ENCODE measurements at places on chromosomes 4 and X.

DNA sequence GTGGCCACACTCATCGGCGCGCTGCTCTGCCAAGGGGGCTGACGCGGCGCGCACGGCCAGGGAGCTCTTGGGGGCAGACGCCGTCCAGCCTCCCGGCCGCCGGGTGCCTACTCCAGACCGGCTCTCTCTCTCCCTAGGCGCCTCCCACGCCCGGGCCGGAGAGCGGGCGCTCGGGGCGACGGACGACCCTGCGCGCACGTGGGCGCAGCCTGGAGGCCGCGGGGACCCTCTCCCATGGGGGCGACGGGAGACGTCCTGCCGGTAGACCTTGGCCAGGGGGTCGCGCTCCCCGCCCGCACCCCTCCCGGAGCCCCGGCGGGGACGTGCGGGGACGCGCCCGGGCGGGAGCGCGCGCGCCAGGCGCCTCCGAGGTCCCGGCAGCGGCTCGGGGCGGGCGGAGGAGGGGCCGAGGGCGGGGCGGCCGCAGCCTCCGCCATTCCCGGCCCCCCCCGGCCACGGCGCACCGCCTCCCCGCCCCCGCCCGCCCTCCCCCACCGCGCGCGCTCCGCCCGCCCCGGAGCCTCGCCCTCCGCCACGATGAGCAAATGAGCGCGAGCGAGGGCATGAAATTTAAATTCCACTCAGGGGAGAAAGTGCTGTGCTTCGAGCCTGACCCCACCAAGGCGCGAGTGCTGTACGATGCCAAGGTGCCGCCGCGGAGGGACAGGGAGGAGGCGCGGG, at the start of gene MSL3:
Gene MSL3, plus strand, starts transcription at position 519 of the 681 bp plus-strand sequence. Its CDS starts 27 bp downstream, at position 546.
- DNase-seq, result no peak

DNA sequence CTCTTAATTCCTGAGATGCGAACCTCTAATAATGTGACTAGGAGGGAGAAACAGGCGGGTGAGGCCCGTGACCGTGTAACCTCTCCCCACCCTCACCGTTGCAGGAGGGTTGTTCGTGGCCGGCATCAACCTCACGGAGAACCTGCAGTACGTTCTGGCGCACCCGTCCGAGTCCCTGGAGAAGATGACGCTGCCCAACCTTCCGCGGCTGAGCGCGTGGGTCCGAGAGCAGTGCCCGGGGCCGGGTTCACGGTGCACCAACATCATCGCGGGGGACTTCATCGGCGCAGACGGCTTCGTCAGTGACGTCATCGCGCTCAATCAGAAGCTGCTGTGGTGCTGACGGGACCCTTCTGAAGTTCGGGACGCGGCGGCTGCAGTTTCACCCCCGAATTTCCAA, 17.8 kb downstream of the PLCXD1 start:
- DNase-seq, result no peak

DNA sequence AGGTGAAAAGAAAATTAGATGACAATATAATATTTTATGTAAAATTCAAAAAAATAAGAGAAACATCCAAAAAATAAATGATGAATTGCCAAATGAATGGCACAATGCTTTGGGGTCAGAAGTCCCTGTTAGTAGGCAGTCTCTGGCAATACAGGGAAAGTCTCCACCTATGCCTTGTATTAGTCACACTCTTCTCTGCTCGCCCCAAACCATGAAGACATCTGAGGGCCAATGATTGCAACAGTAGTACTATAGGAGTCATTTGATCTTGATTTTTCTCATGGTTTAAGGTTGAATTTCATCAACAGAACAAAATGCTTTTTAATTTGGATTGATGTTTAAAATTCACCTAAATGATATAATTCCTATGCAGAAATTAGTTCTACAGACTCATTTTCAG, 3.9 kb upstream of the PRSS12 start:
- DNase-seq, result no peak

- no peak for DNase-seq
Observed at GRCh38 chr4:150283689-150284088, 205.4 kb downstream of the DCLK2 start.

GRCh38 chrX:53685711-53686110, 808 bp downstream of the HUWE1 start:
- DNase-seq, result no peak

- no peak for DNase-seq
Observed at GRCh38 chr4:118173956-118174725, 139.9 kb downstream of the NDST3 start.

DNA sequence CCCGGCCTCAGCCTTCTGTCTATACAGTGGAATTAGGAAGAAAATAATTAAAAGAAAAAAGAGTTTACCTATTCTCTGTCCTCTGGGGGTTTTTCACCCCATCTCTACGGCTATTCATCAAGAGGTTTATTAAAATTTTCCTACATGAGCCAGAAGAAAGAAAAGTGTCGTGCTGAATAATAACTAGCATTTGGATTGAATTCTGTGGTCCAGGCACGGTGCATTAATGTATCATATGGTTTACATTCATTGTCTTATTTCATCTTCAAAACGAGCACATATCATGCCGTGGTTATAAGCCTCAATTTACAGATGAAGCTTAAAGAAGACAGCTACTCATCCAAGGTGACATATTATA, 5.4 kb upstream of the NAA15 start:
- no peak for DNase-seq

DNA sequence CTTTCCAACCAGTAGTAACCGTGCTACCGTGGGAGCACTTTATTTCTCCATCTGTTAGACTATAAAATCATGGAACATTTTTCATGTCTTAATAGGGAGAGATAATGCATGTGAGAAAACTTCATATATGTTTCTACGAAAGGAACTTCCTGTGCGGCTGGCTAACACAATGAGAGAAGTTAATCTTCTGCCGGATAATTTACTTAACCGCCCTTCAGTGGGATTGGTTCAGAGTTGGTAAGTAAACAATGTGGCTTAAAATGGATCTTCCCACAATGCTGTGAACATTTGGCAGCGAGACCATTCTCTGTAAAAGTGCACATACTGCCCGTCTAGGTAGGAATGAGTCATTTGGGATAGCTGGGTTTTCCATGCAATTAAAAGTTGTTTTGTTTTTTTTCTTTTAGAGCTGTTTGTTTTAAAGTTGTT, 29.6 kb downstream of the PDK3 start:
- DNase-seq, result no peak

- DNase-seq, result no peak
Observed at GRCh38 chr4:185215261-185215660, 5.9 kb downstream of the SNX25 start.

- peak; percentile 27 for DNase-seq
Observed at GRCh38 chrX:8988446-8988845, 45.5 kb downstream of the FAM9B start.

DNA sequence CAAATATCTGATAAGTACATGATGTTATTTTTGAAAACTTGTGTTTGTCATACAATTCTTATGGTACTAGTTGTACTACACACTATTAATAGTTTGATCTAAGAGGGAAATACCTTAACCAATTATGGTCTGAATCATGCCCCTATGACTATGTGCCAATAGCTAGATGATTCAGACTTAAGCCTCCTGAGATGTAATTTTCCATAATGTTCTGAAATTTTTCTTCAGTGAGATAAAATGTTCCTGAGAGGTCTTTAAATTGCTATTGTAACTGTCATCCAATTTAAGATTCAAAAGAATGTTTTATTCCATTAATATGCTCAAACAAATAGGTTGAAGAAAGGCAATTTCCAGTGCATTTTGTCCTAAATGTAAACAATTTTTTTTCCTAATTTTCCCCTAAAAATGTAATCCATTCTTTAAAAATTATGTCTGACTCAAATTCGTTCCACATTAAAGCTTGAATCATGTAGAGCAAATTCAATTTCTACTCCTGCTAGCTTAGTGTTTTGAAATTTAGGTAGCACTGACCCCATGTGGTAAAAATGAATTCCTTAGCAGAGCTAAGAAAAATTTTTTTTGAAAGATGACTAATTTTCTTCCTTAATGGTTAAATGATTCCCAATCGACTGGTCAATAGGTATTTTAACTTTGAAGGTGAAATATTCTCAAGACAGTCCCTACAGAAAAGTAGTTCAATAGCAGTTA, 49.1 kb downstream of the APOOL start:
- DNase-seq, result no peak

DNA sequence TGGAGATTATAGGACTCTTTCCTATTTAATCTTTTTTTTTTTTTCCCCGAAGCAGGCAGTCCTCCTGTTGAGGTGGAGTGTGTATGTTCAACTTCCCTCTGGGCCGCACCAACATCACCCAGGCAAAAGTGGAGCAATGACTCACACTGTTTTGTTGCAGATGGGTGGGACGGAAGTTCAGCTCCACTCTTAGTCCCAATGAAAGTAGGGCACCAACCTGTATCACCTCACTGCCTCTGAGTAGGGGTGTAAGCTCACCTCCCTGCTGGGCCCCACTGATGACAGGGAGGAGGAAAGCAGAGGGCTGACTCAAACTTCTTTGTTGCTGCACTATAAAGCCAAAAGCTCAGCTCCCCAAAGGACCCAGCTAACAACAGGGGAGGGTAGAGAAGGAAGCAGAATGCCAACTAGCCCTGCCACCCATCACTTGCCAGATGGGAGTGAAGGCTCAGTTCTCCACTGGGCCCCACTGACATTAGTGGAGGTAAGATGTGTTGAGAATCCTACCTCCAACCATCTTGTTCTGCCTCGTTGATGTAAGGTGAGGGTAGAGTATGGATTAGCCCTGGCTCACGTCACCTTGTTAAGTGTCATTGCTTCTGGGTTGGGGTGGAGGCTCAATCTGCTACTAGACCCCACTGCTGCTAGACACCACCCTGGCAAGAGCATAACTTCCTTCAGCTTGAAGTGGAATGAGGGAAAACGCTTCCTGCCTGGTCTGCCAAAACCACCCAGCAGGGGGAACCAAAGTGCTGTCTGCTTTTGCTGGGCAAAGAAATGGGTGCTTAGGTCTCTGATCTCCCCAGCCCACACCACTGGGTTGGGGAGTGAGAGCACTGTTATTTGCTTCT, 14.1 kb downstream of the RPS6KA3 start:
- peak; percentile 51 for DNase-seq

- DNase-seq, result no peak
Observed at GRCh38 chrX:67613996-67614395, 70.2 kb downstream of the AR start.

DNA sequence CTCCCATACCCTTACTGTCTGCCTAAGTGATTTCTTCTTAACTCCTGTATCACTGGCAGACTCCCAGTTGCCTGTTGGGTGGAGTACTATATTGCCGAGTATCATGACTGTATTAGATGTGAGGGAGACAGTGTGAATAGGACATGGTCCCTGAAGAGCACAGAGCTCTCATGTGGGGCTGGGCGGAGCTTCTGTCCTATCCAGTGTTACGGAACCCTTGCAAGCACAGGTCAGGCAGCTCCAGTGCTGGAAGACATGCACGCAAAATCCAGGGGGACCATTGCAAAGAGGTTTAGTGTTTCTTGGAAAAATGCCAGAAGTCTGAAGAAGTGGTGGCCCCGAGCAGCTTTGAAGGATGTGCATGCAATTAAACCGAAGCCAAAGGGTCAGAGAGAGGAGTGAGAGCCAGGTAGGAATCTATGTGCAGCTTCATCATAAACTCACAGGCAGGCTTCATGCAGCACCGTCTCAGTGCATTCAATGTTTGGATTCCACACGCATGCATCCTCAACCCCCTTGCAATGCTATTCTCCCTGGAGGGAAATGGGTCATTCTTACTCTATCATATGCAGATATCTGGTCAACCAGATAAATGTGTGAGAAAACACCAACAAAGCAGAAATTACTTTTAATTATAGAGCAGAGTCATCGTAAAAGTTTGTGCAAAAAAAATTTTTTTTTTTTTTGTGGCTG, 49.7 kb upstream of the DHRSX start:
- DNase-seq, result no peak

GRCh38 chrX:16633754-16634153, 16.2 kb upstream of the S100G start:
- no peak for DNase-seq

- DNase-seq, result no peak
Observed at GRCh38 chr4:177574446-177574845, 132.2 kb upstream of the AGA start.

GRCh38 chr4:95186666-95187065, 362.1 kb downstream of the UNC5C start:
- DNase-seq, result no peak

DNA sequence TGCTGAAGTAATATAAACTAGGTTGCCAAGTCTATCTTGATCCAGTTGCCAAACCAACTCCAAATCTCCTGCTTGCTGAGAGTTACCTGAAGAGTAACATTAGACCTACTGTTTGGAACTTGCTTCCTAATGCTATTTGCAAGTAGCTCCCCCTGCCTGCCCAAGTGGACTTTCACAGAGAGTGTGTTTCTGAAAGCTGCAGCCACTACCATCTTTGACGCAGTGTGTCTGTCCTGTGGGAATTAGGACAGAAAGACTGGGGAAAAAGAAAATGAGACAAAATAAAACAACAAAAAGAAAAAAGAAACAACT, 195.0 kb upstream of the HS3ST1 start:
- DNase-seq, result no peak

- DNase-seq, result no peak
Observed at GRCh38 chrX:16992445-16992844, 46.0 kb downstream of the REPS2 start.

DNA sequence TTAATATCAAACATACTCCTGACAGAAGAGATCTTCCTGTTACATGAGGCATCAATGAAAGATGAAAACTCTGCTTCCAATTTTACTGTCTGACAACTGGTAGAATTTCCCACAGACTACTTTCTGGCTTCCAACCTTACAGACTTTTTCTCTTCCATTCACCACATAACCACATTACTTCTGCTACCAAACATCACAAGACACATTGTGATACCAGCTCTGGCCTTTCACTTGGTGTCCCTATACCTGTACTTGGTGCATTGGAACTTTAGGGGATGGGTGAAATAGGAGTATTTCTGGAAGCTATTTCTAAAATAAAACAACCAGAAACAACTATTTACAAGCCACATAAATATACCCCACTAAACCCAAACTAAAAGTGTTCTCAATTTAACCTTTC, 20.5 kb downstream of the AMTN start:
- DNase-seq, result no peak

GRCh38 chr4:176453079-176453478, 133.3 kb downstream of the SPCS3 start:
- no peak for DNase-seq

DNA sequence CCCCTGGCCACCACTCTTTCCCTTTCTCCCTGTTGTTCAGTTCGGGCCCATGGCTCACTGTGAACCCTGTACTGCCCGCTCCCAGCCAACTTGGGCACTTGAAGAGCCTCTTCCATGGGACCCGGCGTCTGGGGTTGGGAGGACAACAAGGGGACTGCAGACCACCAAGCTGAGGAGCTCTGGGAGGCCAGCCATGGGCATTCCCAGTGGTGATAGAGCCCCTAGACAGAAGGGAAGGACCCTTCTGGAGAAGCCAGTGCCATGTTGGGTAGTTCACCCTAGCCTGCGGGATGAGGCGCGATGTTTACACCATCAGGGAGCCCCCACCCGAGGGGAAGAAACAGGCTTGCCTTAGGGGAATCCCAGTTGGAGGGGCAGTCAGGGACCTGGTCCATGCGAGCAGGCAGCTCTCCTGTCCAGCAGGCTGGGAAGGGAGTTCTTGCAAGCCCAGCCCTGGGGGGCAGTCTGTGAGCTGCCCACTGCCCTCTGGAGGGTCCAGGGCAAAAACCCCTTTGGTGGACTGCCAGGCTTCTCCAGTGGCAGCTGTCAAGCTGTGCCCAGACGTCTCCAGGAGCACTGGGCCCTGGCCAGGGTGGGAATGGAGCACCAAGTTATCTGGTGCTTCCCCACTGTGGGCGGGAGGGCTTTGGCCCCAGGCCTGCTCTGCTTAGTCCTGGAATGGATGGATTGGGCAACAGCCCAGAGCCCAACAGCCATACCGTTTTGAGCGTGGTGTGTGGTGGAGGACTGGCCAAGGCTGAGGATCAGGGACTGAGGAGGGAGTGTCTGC, 23.7 kb upstream of the UBA1 start:
- no peak for DNase-seq

Measured in activated CD4-positive, alpha-beta T cell treated with anti-CD3 and anti-CD28 coated beads, Interleukin-2, amount 50 U/mL, for 24 hours (primary cell).